Glomerular endothelial cell (primary cell): ENCODE measurements at places on chromosomes 5 and 9. TPM values are rescaled to one million over a fixed set of nuclear protein-coding genes. Genes with fewer than 3 reads are reported as not detected.

Gene IGIP
- total RNA-seq: 3.0 and 3.7 TPM in 2 replicates

Gene SAXO1
- not detected in 2 replicates for total RNA-seq

Gene CREBRF
- total RNA-seq: 7.7 and 8.8 TPM in 2 replicates

DNA sequence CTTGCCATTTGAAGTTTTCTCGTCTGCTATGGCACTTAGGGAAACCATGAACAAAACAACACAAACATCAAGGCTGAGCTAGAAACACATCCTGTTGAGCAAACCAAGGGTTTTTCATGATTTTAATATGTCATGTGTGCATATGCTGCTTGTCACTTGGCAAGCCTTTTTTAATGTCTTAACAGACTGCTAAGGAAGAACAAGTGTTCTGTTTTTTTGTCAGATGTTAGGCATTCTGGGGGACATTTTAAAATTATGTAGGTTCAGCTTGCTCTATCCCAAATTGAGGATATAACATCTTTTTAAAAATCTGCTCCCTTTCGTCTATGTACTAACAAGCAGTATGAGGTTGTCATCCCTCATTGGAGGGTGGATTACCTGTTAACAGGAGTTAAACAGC is 150.3 kb downstream of the HTR1A start:
- no peak for DNase-seq

GRCh38 chr9:128689293-128689774 is 312 bp downstream of the SET start:
- DNase-seq: no peak

- DNase-seq: no peak
Measured at GRCh38 chr5:32850817-32851496, 139.8 kb downstream of the NPR3 start.

Gene HRCT1
- 0.47 and 0.63 TPM in 2 replicates for total RNA-seq
